ENCODE measurements at places on chromosomes 11 and 22.
A peak's percentile ranks its signal among the peaks of the same experiment; 100 is the strongest.

DNA sequence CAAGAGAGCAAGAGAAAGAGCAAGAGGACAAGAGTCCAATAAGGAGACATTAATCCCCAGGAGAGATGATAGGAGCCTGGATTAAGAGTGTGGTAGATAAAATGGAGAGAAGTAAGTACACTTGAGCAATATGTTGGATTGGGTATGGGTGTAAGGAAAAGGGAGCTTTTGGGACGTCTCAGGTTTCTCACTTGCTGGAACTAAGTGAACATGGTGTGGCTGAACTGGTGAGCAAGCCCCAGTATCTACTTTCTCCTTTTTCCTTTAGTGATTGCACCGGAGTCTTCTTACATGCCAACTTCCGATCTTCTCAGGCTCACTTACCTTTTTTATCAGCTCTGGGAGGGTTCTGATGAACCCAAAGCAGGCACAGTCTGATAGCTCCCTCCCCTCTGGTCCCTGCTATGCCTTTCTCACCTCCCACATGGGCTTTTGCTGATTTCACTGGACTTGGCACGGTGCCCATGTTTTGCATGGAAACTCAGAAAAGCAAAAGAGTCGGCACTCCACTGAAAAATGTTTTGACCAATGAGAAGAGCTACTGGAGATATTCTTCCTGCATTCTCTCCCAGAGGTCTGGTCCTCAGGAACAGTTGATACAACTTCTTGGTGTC lies 14.5 kb upstream of the APLNR start:
- DNase-seq = no peak

DNA sequence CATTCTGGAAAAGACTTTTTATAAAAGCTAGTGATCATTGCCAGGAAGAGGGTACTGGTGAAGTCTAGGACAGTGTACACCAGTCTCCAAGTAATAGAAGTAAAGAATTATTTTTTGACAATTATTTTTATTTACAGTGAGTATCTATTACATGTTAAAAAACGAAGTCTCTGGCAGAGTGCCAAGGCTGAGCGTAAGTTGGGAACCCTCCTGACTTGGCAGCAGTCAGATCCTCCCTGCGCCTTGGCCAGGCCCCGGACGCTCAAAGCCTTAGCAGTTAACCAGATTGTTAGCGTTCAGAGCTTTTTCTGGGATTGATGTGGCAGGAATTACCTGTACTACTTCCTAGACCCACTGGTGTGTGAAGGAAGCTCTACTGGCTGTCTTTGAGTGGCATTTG lies 38.1 kb upstream of the CTTN start:
- no peak for DNase-seq

DNA sequence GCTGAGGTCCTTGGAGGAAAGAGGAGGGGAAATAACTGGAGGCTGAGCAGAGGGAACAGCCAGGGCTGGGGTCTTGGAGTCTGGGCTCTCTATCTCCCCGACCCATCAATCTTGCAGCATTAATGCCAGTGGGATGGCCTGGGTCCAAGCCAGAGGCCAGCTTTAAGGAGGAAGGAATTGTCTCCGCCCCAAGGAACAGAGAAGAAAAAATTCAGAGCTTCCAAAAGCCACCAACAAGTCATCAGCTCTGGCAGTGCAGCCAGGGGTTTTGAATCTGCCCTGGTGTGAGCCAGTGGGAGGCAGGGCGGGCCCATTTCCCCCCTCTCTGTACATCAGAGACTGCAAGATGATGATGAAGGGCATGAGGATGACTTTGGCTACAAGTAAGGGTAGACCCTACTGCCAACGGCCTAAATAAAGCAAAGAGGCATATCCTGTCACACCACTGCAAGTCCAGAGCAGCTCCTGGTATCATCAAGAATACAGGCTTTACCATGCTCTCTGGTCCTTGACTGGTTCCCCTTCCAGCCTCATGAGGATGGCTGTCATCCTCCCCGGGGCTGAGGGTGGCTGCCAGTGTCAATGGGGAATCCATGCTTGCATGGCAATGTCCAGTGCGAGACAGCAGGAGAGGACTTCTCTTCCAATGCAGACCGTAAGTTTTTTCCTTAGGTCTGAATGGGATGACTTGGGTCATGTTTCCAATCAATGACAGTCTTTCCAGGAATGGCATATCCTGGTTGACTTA lies 34.4 kb downstream of the LRRC32 start:
- DNase-seq = no peak

GRCh38 chr11:95324826-95325225 lies 93.8 kb upstream of the SESN3 start:
- DNase-seq = no peak

GRCh38 chr11:6588018-6588417 lies 15.4 kb downstream of the RRP8 start:
- DNase-seq = no peak

GRCh38 chr11:46200537-46201281 lies 76.8 kb upstream of the CREB3L1 start:
- DNase-seq = no peak

- DNase-seq = no peak
Measured at GRCh38 chr11:134754521-134755198, 342.6 kb upstream of the B3GAT1 start.

- no peak for DNase-seq
Measured at GRCh38 chr22:48721395-48721669, 1106.3 kb downstream of the BRD1 start.

DNA sequence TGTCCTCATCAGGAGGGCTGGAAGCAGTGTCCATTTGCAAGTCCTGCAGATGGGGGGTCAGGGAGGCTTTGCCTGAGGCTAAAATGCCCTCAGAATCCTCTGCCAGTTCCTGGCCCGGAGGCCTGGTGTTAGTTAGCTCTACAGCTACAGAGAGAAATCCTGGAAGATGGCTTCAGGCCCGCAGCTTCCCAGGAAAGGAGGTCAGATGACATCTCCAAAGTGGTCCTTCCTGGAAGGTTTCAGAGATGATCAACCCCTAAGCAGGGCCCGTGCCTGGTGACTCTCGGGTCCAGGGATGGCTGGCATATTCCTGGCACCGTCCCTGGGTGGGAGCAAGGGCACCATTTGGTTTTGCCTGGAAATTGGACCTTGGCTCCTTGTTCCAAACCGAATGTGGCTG lies 959.1 kb downstream of the BRD1 start:
- no peak for DNase-seq

- peak; percentile 51 for DNase-seq
Measured at GRCh38 chr11:925496-926301, at the start of gene AP2A2. TSS of gene AP2A2 (plus strand) at chr11:925870. CDS start at chr11:926022, 152 bp downstream.

GRCh38 chr11:18005376-18006129 lies 7.3 kb downstream of the SERGEF start:
- no peak for DNase-seq

DNA sequence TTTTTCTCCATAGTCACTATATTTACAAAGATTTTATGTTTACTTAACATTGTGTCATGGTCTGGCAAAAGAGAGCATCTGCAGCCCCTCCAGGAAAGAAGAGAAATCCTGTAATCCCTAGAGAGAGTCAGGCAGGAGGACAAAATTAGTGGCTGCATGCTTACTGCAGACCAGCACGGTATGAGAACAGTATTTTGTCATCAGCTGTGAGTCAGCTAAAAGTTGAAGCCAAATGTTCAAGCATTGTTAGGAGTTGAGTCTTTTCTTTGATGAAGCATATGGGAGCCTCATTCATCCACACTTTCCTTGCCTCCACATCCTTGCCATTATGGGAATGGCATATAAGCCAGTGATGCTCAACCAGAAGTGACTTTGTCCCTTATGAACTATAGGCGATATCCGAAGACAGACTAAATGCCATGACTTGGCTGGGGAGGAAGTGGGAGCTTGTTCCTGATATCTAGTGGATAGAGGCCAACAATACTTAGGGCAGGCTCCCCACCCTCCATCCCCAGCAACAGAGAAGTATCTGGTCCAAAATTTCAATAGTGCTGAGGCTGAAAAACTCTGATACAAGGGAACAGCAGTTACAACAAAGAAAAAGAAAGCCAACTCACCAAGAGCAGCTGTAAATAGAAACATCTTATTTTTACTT lies 112.0 kb upstream of the OR5AK2 start:
- no peak for DNase-seq

DNA sequence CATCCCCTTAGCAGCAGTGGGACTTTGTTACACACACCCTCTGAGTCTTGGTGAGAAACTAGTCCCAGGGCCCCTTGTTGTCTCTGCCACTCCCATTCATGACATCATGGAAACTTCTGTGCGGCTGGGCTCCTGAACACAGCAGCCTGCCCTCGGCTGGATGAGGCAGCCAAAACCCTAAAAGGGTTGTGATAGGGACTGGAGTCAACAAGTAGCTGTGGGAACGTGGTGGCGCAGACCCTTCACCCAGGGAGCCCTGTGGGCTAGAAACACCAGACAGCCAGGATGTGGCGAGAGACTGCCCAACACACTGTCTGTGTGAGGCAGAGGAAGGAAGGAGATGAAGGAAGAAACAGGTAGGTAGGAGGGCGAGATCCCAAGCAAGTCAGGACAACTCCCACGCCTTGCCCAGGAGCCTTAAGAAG lies 3.9 kb downstream of the CD3D start:
- DNase-seq = no peak

DNA sequence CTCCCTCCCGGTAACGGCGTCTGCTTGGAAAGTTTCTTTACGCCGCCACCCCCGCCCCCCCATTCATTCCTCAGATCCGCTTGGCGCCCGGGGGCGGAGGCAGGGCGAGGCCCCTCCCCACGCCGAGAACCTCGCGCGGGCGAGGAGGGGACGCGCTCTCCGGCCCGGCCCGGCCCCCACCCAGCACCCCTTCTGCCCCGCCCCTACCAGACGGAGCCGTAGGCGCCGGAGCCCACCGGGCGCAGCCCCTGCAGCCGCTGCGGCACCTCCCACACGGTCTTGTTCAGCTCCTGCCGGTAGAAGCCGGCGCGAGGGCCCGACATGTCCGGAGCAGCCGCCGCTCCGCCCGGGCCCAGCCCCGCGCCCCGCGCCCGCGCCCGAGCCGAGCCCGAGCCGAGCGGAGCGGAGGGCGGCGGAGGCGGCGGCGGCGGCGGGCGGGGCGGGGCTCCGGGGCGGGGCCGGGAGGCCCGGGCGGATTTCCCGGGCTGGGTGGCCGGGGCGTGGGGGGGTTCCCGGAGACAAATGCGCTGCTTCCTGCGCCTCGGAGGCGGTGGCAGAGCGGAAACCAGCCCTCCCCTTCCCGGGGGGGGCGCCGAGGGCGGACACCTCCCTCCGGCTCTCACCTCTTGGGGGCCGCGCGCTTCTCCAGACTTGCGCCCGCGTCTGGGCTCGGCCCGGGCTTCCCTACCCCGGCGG lies at the start of gene MAPK11:
Gene MAPK11 (minus strand): TSS at position 411 of the 696 bp plus-strand sequence. CDS start 88 bp downstream, at position 323.
- no peak for DNase-seq

DNA sequence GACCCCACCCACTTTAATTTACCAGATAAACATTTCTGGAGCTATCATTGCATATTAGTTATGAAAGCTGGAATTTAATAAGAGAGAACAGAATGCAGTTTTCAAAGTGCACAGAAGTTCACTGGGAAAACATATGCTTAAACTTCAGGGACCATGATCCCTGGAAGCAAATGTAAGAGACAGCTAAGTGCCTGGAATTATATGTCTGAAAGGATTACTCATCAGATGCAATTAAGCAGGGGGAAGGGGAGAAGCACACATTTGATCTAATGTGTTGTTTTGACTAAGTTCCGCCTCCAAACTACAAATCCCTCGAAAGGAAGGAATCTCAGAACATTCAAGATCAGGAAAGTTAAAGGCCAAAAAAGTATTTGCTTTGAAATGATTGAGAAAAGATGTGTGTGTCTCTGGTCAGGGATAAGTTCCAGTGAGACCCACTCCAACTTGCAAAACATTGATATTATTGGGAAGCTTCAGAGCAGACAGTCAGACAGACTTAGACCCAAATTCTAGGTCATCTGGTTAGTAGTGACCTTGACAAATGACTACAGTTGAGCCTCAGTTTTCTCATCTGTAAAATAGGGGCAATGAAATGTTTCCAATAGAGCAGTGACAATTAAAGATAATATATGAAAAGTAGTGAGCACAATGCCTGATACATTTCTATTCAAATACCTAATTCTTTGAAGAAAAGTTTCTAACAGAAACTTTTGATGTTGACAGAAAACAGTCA lies 147.6 kb downstream of the ME3 start:
- no peak for DNase-seq

GRCh38 chr11:102464859-102465500 lies 12.4 kb upstream of the TMEM123 start:
- no peak for DNase-seq

DNA sequence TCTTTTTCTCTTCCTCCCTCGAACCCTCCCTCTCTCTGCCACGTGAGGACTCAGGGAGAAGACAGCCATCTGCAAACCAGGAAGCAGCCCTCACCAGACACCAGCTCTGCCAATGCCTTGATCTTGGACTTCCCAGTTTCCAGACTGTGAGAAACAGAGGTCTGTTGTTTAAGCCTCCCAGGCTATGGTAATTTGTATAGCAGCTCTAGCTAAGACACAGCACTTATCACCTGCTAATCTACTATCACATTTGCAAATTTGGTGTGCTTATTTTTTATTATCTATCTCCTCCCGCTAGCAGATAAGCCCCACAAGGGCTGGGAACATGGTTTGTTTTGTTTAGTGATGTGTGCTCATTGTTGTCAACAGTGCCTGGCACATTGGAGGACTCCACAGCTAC lies 124.8 kb upstream of the OPCML start:
- DNase-seq = no peak

DNA sequence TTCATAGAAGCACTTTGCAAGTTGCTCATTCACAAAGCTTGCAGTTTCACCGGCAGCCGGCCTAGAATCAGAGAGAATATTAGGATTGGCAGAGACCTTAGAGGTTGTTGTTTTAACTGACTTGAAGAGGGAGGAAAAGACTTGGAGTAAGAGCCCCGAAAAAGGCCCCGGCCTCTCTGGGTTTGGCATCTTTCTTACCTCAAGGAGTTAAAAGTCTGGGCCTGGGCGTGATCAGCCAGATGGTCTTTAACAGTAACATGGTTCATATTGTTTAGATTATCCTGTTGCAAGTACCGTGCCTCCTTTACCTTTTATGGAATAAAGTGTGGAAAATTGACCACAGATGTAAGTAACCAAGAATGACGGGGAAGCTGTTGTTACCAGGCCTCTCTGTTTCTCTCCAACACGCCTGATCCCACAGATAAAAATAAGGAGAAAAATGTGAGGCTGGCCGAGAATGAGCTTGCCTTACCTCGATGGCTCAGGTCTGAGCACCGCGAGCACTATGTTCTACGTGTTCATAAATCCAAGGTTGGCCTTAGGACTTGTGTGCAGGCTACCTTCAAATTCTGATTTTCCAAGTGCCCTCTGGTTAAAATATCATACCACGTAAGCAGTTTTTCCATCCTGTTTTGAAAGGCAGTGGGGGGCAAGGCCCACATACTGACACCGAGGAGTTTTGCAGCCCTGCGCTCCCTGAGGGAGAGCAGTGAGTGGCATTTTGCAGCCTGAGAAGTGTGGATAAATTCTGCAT lies 56.4 kb downstream of the PARVA start:
- no peak for DNase-seq

GRCh38 chr11:64101461-64101860 lies 64.5 kb downstream of the MACROD1 start:
- no peak for DNase-seq

- DNase-seq = no peak
Measured at GRCh38 chr22:19063581-19064353, 58.4 kb downstream of the DGCR2 start.

DNA sequence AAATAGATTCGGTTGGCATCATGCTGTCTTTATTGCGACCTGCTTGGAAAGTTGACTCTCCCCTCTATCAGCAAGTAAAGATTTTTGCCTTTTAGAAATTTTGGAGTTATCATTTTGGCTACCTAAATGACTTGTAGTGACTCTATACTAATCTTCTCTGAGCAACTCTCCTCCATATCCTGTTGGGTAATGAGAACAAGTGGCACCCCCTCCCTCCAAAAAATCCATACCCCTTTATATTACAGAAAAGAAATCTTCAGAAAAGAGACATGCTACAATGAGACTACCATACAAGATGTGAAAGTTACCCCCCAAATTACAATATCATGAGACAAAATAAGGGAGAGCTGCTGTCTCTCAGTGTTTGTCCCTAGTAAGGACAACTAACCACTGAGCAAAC lies 1.2 kb downstream of the JAML start:
- no peak for DNase-seq
